ENCODE measurements at places on chromosomes 1 and 21. TPM values are rescaled to one million over a fixed set of nuclear protein-coding genes. Genes with fewer than 3 reads are reported as not detected.

The SPRR4 gene
- total RNA-seq, result not detected

The ARHGEF16 gene
- 0.68 TPM for total RNA-seq

The CFHR1 gene
- 0.21 TPM for total RNA-seq

The SDC3 gene
- total RNA-seq, result 39.3 TPM

The SLAMF6 gene
- 1.4 TPM for total RNA-seq

The KRTAP19-1 gene
- not detected for total RNA-seq

The FAM72A gene
- total RNA-seq, result 1.5 TPM

The FAM177B gene
- not detected for total RNA-seq

The BMP8A gene
- total RNA-seq, result 1.3 TPM

The KRTAP10-9 gene
- total RNA-seq, result not detected

The SPRR3 gene
- not detected for total RNA-seq

The LRRC38 gene
- total RNA-seq, result 4.6 TPM

The FCGR1A gene
- total RNA-seq, result 4.1 TPM

The OR2L8 gene
- not detected for total RNA-seq

The ZFP69B gene
- 1.2 TPM for total RNA-seq

The METTL25B gene
- 20.5 TPM for total RNA-seq

The CRP gene
- not detected for total RNA-seq

The RHBDL2 gene
- total RNA-seq, result 0.15 TPM

The FAM131C gene
- 6.5 TPM for total RNA-seq

The SPATC1L gene
- total RNA-seq, result 10.0 TPM

The CITED4 gene
- total RNA-seq, result 26.5 TPM

The ADCY10 gene
- total RNA-seq, result 0.21 TPM

The KIF26B gene
- total RNA-seq, result 0.13 TPM

The CHODL gene
- total RNA-seq, result 0.16 TPM

The FLG2 gene
- total RNA-seq, result not detected

The LYSMD1 gene
- 10.3 TPM for total RNA-seq

The KRTAP10-5 gene
- not detected for total RNA-seq

The OR2W3 gene
- 0.26 TPM for total RNA-seq

The GBP6 gene
- total RNA-seq, result 0.08 TPM

The NES gene
- total RNA-seq, result 224 TPM

The EFNA1 gene
- total RNA-seq, result 39.1 TPM

The BSDC1 gene
- total RNA-seq, result 42.2 TPM

The ANKRD45 gene
- 0.65 TPM for total RNA-seq

The PCAT6 gene
- total RNA-seq, result 1.2 TPM

The ELAPOR1 gene
- total RNA-seq, result 0.21 TPM

The TLCD4 gene
- 48.3 TPM for total RNA-seq

The LCE1E gene
- not detected for total RNA-seq

The YBEY gene
- total RNA-seq, result 17.5 TPM

The CD2 gene
- total RNA-seq, result 3.5 TPM

The ASPM gene
- total RNA-seq, result 0.53 TPM

The CHI3L2 gene
- total RNA-seq, result 36.8 TPM

The XCL2 gene
- not detected for total RNA-seq

The KRTAP21-3 gene
- total RNA-seq, result not detected

The KIF1B gene
- 54.2 TPM for total RNA-seq

The CGN gene
- 2.7 TPM for total RNA-seq

The TNFAIP8L2 gene
- total RNA-seq, result 5.3 TPM

The RORC gene
- total RNA-seq, result 2.3 TPM

The SERINC2 gene
- total RNA-seq, result 2.9 TPM

The KRTAP13-2 gene
- total RNA-seq, result not detected

The SLAMF1 gene
- total RNA-seq, result 0.91 TPM

The PTPN14 gene
- 22.5 TPM for total RNA-seq

The S100A2 gene
- total RNA-seq, result 0.84 TPM

The PPOX gene
- 12.7 TPM for total RNA-seq

The CELA3A gene
- not detected for total RNA-seq
